ENCODE measurements at places on chromosomes 4 and X.

DNA sequence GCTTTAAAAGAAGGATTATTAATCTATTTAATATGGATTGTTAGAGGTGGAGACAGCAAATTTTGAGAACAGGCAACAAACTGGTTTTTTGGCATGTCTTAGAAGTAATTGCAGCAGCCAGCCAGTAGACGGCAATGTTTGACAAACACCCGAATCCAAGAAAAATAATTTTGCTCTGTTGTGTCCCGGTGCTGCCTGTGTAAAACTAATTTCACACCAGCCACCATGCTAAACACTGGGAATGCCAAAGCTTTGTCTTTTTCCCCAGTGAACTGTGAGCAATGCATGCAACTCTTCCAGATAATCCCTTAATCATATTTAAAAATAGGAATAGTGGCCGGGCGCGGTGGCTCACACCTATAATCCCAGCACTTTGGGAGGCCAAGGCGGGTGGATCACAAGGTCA is 25.9 kb downstream of the SMIM31 start:
- DNase-seq = peak; percentile 14

- no peak for DNase-seq
Observed at GRCh38 chr4:6660430-6660829, 19.9 kb downstream of the MRFAP1 start.

DNA sequence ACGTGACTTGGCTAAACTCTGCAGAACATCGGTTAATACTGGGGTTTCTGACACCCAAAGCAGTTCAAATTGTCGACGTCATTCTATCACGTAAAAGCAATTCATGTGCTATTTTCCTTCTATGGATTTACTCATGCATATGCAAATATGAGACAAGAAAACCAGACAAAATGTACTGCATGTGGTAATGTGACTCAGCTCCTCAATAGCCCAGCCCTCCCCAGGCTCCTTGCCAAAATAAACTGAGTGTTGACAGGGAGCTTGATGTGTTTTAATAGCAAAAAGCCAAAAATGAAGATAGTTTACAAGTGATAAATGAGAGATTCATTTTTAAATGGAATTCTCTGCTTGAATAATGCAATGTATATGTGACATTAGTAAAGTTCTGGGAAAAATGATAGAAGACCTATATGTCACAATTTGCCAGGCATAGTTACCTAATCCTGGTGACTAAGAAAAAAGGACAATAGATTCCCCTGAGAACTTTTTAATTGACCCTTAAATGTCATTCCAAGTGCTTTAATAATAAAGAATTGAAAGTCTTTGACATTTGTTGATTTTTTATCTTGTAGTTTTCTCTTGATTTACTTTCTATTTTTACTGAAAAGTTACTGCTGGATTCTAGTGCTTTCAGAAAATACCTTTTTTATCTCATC is 1700.6 kb upstream of the TENM3 start:
- no peak for DNase-seq

DNA sequence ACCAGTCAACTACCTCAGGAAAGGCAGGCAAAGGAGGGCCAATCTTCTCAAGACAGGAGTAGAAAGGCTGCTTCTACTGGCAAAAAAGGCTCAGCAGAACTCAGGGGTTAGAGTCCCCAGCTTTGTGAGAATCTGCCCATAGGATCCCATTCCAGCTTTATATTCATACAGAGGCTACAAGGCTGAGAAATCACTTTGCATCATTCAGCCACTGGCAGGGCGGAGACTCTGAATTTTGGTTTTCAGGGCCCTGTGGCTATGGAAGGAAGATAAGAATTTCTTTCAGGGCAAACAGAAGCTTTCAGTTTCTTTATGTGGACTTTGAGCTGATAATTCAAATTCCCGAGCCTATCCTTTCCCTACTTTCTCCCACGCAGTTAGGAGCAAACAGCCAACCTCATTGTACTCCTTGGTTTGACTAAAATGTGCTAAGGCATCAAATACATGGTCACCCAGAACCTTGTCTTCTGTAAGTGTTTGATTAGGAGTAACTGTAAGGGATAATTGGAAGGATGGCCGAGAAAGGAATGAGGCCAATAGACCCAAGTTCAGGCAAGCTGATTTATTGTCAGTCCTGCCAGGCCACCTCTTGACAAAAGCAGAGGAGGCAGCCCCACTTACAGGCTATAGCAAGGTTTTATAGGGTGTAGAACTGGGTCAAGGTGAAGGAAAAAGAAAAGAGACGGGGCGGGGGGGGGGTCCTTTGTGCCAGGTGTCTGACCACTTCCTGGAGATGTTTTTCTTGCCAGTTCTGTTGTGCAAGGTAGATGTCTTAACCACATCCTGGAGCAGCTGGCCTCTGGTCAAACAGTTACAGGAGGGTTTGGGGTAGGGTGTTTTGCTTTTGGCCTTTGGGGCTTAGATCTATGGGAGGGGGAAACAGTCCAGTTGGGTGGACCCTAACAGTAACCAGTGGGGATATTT is 165.3 kb upstream of the PPP1R2C start:
- DNase-seq = no peak

GRCh38 chr4:35500812-35501211 is 743.5 kb downstream of the ARAP2 start:
- no peak for DNase-seq

DNA sequence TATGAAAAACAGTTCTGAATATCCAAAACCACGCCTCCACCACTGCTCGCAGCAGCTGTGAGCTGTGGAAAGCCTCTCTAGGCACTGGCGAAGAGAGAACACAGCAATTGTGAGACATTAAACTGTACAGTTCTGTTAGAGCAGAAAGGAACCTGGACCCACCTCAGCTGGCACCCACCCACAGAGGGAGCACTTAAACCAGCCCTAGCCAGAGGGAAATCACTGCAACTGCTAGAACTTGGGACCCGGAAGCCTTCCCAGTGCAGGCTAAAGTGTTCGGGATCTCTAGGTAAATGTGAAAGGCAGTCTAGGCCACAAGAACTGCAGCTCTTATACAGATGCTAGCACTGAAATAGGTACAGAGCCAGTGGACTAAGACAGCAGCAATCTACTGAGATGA is 308.8 kb downstream of the PRR32 start:
- no peak for DNase-seq

GRCh38 chrX:11887175-11887574 is 129.1 kb downstream of the MSL3 start:
- no peak for DNase-seq

GRCh38 chr4:68718447-68719074 is 48.1 kb upstream of the UGT2B15 start:
- no peak for DNase-seq

DNA sequence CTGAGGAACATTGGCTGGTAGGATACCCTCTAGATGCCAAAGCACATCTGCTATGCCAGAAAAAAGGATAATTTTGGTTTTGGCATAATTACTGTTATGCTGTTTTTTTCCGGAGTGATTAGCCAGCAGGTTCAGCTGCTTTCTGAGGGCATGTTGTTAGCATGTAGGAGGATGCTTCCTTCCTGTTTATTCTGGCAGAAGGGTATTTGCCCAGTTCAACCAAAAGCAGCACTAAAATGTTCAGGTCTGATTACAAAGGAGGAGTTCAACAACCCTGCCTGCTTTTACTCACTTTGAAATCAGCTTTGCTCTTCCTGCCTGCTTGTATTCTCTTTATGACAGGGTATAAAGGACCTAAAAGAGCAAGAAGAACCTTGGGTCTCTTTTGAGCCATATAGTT is 21.9 kb downstream of the ERCC6L start:
- no peak for DNase-seq

DNA sequence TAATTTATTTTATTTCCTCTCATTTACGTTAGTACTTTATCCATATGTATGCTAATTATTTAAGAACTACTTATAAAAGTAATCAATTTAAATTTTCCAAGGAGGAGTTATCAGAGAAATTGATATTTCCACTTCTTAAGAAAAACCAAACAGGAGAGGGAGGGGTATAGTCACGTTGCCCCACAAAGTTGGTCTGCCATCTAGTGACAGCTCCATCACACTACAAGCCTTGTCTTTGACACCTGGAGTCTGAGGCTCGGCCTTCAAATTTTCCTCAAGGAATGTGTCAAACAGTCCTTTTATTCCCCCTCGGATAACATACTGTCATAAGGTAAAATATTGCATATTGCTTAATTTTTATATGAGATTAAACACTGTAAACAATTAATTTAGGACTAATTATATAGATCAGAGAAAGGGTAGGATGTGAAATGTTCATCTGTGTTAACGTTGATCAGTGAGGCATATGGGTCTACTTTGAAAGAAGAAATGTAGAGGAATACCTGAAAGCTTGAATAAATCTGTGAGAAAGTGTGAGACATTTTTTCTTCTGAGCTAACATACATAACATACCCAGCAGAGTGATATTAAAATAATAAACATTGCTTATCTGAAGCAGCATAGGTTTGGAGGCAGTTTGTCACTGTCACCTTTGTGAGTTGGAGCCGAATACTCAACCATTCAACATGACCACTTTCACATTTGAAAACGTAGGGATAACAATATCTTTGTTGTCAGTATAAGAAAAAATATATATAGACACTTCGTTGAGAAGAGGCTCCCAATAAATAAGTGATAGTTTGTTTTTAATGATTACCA is 114.4 kb downstream of the GLRA3 start:
- DNase-seq = peak; percentile 23

- DNase-seq = peak; percentile 1
Observed at GRCh38 chrX:134625315-134625718, 33.0 kb downstream of the PLAC1 start.

DNA sequence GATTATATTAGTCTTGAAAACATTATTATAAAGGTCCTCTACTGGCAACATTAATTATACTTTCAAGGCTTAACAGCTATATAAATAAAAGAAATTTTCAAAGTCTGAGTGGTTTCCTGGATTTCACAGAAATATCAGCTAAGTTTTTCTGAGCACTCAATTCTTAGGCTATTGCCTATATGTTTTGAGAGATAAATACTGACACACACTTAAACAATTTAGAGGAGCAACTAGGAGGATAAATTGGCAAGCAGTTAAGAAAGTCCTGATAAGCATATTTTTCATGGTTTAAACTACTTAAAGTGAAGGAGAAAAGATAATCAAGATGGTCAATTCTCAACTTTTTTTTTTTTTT is 2.7 kb upstream of the MGARP start:
- DNase-seq = no peak

- DNase-seq = no peak
Observed at GRCh38 chr4:40264995-40265909, 68.4 kb downstream of the RHOH start.

DNA sequence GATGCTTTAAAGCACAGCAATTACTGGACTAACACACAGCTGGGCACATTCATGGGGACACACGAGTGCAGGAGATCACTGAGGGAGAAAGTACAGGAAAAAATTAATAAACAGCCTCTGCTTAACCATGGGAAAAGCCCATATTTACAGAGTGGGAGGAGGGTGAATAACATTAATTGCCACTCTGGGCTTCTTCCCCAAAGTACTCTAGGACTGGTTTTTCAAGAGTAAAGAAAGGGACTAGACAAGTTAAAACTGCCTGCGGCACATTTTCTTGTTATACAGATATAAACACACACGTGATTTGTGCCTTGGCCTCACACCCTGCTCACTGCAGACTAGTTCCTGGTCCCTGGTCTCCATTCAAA is 179.7 kb upstream of the TET2 start:
- no peak for DNase-seq

GRCh38 chrX:40439625-40440532 is 140.9 kb upstream of the ATP6AP2 start:
- no peak for DNase-seq

GRCh38 chrX:129925305-129926092 is 19.5 kb downstream of the UTP14A start:
- peak; percentile 58 for DNase-seq

DNA sequence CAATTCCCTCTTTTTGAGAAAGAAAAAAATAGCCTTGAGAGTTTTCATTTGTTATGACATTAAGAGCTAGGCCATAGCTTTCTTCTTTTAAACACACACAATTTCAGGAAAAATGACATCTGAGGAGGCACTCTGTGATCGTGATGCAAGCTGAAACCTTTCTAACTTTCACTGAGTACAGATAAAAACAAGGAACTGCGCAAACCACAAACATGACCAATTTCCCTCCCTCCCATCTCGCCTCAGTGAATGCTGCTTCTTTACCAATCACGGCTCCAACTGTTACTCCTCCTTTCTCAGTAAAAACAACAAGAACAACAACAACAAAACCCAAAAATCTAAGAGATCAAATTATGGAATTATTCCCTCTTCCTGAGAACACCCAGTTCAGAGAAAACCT is 626.8 kb downstream of the TLL1 start:
- no peak for DNase-seq

- DNase-seq = no peak
Observed at GRCh38 chr4:54085284-54085683, 14.7 kb upstream of the GSX2 start.

- DNase-seq = no peak
Observed at GRCh38 chr4:184370711-184371389, 103.5 kb downstream of the IRF2 start.

DNA sequence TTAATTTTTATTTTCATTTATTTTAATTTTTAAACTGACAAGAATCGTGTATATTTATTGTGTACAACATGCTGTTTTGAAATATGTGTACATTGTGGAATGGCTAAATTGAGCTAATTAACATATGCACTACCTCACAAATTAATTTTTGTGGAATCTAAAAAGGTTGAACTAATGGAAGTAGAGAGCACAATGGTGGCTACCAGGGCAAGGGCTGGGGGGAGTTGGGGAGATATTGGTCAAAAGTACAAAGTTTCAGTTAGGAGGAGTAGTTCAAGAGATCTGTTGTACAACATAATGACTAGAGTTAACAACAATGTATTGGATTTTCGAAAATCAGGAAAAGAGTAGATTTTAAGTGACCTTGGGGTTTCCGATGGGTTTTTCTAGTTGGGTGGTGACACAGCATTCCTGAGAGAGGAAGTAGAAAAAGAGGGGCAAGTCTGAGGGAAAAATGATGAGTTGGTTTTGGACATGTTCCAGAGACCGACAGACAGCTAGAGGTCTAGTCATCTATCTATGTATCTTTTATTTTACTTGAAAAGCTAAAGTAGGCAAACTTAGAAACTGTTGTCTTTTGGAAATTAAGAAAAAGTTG is 23.2 kb downstream of the APOO start:
- no peak for DNase-seq

DNA sequence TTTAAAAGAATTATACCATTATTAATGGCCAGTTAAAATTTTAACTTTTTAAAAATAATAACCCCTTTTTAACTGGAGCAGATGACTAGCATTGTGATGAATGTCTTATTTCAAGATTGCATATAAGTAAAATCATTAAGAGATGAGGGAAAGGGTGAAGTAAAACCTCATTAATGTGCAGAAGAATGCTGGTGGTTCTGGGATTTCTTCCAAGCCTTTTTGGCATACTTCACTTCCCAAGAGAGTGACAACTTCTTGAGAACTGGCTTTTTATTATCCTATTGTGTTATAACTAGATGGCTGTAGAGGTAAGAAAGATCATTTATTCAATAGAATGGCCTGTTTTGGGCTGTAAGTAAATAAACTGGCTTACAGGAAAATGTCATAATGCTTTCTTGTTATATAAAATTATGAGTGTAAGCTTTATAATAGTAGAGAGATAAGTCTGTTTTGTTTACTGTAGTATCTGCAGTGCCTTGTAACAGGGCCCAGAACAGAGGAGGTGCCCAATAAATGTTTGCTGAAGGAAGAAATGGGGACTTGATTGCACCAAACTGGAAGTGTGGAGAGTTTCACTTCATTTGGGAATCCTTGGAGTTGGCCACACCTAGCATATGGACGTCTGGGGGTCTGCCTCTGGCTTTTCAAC is 242.9 kb upstream of the PITX2 start:
- no peak for DNase-seq

GRCh38 chr4:3115637-3116270 is 41.3 kb downstream of the HTT start:
- no peak for DNase-seq

Data from activated CD4-positive, alpha-beta T cell treated with anti-CD3 and anti-CD28 coated beads, Interleukin-2, amount 50 U/mL, for 48 hours (primary cell).